ENCODE measurements at places on chromosomes 6 and 20.
A peak's percentile ranks its signal among the peaks of the same experiment; 100 is the strongest.

GRCh38 chr20:33725607-33726264 lies 5.6 kb upstream of the PXMP4 start:
- no peak for DNase-seq

- peak; percentile 75 for DNase-seq
Observed at GRCh38 chr6:168377484-168377855, 57.9 kb upstream of the DACT2 start.

DNA sequence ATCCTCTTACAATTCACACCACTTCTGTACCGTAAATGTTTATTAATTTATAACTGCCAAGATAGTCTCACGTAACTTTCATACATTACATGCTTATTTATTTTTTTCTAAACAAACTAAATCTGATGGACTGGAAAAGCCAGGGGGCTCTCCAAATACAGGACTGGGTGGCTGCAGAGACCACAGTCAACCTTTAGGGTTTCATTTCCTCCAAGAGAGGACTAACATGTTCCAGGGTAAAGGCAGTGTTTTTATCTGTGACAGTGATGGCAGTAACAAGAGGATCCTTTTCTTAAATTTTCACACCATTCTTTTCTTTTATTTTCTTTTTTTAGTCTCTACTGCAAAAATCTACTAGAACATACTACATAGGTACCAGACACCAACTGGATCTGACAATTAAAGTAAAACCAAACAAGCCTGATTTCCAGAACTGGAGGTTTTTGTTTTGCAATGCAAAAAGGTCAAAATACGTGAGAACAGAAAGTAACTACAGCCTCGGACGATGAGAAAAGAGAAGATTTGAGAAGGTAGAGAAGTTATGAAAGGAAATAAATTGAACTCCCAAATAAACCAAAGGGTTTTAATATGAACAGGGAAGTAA lies 1.2 kb downstream of the LMBRD1 start:
- DNase-seq, result no peak

- DNase-seq, result no peak
Observed at GRCh38 chr6:61210549-61210948, 1075.5 kb downstream of the KHDRBS2 start.

- no peak for DNase-seq
Observed at GRCh38 chr6:87851674-87852299, 149.8 kb upstream of the AKIRIN2 start.

GRCh38 chr6:30618270-30618797 lies 694 bp downstream of the MRPS18B start:
- DNase-seq, result no peak

- peak; percentile 43 for DNase-seq
Observed at GRCh38 chr6:145815309-145816274, 997 bp upstream of the FBXO30 start.

DNA sequence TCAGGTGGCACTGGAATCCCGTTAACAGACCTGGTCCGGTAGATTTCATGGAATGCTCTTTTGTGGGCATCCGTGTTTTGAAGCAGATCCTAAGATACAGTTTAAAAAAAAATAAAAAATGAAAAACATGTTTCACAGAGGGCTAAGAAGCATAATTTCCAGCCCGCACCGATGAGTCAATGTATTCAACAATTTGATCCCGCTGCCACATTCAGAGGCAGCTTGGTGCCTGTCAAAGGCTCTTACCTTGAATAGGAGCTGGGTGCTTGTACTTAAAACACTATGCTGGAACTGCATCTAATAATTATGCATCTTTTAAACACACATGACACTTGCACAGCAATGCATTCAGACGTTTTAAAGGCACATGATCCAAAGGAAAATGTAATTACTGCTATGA lies 164.8 kb downstream of the SYNE1 start:
- no peak for DNase-seq

GRCh38 chr20:51210084-51210483 lies 187.2 kb upstream of the KCNG1 start:
- DNase-seq, result no peak

DNA sequence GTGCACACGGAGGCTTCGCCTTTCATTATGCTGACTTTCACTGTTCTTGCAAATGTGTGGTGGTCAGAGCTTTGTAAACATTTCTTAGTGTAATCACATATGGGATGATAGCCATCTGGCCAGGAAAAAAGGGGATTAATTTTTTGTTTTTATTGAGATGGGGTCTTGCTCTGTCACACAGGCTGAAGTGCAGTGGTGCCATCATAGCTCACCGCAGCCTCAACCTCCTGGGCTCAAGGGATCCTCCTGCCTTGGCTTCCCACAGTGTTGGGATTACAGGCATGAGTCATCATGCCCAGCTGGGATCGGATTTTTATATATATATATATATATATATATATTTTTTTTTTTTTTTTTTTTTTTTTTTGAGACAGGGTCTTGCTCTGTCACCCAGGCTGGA lies 11.0 kb upstream of the TIAM2 start:
- DNase-seq, result no peak

DNA sequence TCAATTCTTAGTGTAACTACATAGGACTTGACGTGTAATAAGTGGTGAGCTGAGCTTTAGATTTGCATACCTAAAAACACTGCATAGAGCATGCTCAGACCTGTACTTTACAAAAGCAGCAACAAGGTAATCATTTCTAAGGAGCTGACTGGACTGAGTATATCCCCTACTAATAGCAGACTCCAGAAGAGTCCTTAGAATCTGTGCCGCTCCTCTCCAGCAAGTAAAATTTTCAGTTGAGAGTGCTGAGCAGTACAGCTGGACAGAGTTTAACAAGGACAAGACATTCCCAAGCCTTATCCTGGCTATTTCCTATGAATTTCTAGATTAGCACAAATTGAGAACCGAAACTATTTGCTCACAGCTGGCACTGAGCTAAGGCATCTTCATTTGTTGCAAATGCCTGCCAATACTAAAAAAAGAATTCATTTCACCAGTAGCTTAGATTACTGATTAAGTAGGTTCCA lies 26.1 kb upstream of the KLHL31 start:
- DNase-seq, result no peak

DNA sequence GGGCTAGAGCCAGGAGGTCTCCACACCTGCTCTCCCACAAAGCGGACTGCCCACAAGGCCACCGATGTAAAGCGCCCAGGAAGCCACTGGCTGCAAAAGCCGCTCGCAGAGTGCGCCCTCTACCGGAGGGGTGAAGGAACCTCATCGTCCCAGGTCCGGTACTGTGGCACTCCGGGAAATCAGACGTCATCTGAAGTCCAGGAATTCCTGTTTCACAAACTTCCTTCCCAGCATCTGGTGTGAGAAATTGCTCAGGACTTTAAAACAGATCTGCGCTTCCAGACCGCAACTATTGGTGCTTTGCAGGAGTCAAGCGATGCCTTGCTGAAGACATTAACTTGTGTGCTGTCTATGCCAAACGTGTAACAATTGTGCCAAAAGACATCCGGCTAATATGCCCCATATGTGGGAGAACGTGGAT lies 115.1 kb upstream of the ARID1B start:
- no peak for DNase-seq

- DNase-seq, result no peak
Observed at GRCh38 chr6:129507846-129508245, 202.1 kb downstream of the ARHGAP18 start.

GRCh38 chr6:55704421-55704820 lies 125.4 kb upstream of the HMGCLL1 start:
- no peak for DNase-seq

DNA sequence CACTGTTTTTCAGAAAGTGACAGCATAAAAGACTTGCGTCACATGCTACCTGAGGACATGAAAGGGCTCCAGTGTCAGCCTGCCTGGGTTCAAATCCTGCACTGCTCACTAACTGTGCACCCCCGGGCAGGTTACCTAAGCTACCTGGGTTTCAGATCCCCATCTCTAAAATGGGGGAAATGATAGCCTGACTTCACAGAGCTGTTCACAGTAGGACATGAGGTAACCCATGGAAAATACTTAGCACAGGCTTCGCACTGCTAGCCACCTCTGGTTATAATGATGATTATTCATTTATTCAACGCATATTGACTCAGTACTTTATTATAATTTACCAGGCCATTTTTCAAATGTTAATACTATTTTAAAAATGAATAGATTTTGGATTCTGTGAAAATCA lies 23.0 kb downstream of the TBC1D7 start:
- no peak for DNase-seq

GRCh38 chr20:55953201-55953600 lies 52.1 kb downstream of the CBLN4 start:
- DNase-seq, result no peak

DNA sequence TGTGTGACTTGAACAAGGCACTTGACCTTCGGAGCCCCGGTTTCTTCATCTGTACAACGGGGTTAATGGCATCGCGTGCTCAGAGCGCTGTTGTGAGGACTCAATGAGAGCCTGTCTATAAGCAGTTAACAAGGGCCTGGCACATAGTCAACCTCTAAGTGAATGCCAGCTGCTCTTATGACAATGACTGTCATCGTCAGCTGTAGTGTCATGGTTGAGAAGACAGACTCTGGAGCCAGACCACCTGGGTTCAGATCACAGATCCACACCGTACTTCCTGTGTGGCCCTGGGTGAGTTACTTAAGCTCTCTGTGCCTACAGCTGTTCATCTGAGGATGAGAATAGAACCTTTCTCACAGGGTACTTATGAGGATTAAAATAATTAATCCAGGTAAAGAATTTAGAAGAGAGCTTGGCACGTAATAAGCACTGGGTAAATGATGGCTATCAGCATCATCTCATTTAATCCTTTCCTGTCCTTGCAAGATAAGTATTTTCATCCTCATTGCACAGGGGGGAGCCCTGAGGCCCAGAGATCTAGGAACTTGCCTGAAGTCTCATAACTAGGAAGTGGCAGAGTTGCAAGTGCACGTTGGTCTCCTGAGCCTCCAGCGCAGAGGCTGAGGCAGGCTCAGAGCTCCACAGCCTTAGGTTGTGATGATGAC lies 105.3 kb downstream of the EYA2 start:
- DNase-seq, result peak; percentile 87

DNA sequence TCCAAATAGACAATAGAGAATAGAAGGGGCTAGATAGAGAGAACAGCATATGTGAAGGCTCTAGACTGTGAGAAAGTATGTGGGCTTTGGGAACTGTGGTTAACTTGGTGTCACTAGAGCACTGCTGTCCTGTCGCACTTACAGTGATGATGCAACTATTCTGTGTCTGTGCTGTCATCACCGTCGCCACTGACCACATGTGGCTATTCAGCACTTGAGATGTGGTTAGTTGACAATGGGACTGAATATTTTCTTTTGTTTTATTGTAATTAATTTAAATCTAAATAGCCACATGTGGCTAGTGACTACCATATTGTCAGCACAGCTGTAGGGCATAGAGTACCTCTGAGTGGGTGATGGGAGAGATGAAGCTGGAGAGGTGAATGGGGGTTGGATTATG lies 39.0 kb upstream of the IFNGR1 start:
- DNase-seq, result no peak

GRCh38 chr6:141199074-141199473 lies 933.7 kb upstream of the GJE1 start:
- DNase-seq, result no peak

- peak; percentile 85 for DNase-seq
Observed at GRCh38 chr6:26312501-26313397, 52.2 kb upstream of the BTN3A2 start.

- DNase-seq, result no peak
Observed at GRCh38 chr6:54574671-54575070, 266.4 kb downstream of the TINAG start.

DNA sequence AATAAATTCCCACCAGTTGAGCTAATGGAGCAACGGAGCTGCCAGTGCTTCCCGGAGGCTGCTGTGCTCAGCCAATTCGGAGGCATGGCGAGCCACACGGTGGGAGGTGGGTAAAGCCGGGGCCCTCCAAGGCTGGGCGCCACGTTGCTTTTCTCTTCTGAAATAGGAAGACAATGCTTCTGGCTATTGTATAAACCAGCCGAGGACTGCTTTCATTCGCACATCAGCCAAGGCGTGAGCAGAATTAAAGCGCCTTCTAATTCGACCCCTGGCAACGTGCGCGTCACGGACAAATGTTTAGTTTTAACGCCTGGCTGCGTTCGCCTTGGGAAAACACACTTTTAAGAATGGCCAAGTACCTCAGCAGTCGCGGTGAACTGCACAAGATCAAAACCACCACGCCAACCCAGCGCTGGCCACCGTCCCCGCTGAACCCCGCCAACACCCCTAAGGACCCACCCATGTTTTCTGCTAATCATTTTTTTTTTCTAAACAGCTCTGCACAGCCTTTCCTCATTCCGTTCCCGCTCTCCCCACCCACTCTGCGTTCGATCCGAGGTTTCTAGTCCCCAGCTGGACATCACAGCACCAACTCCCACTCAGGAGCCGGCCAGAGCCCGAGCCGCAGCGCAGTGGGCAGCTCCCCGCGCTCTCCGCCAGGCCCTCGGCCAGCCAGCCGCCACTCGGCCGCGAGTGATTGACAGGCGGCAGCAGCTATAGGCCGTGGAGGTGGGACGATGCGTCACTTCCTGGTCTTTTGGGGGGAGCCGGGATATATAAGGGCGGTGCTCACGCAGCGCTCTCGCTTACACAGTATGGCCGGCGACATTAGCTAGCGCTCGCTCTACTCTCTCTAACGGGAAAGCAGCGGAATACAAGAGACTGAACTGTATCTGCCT lies at the start of gene AMD1:
TSS of gene AMD1 (plus strand) at position 805 of the 899 bp plus-strand sequence. CDS start 321 bp downstream, outside the sequence.
- peak; percentile 97 for DNase-seq

GRCh38 chr6:81766482-81767069 lies 14.1 kb upstream of the TENT5A start:
- peak; percentile 16 for DNase-seq

- DNase-seq, result no peak
Observed at GRCh38 chr20:55783381-55783780, 221.9 kb downstream of the CBLN4 start.

DNA sequence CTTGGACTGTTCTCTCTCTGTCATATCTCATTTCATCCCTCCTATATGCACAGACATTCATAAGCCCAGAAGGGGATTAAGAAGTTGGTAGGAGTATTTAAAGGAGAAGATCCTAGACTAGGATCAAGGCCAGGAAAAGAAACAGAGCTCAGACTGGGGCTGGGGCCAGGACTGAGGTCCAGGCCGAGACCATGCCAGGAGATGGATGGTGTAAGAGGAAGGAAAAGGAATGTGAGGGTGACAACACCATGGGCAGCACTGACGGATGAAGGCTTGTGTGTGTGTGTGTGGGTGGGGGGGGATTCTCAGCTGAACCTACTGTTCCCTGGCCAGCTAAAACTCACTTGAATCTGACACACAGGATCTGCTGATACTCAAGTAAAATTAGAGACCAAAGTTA lies 182.1 kb downstream of the KIF6 start:
- no peak for DNase-seq

GRCh38 chr6:41469156-41470028 lies 76.8 kb upstream of the FOXP4 start:
- no peak for DNase-seq

GRCh38 chr20:23251779-23252178 lies 98.8 kb upstream of the NXT1 start:
- DNase-seq, result no peak

Data from NCI-H345 (cell line).